Left renal cortex interstitium (tissue), 4 donors: ENCODE measurements at places on chromosomes 4 and X. TPM values are rescaled to one million over a fixed set of nuclear protein-coding genes. Genes with fewer than 3 reads are reported as not detected.

The MAGEE1 gene
- polyA plus RNA-seq, result 6.0 TPM

The ADAM29 gene
- polyA plus RNA-seq, result 0.06 TPM

The MAOA gene
- 17.7 TPM for polyA plus RNA-seq

The PPP2R3B gene
- polyA plus RNA-seq, result 36.5 TPM

The ATOH1 gene
- polyA plus RNA-seq, result not detected

The UGT2B15 gene
- 0.08 TPM for polyA plus RNA-seq

The HEPH gene
- 42.6 TPM for polyA plus RNA-seq

The CT83 gene
- not detected for polyA plus RNA-seq

The MAP7D2 gene
- 2.8 TPM for polyA plus RNA-seq

The TLR1 gene
- polyA plus RNA-seq, result 4.5 TPM

The MXRA5 gene
- 3.6 TPM for polyA plus RNA-seq

The PARM1 gene
- 48.6 TPM for polyA plus RNA-seq

The NOX1 gene
- 0.86 TPM for polyA plus RNA-seq

The MAGED4B gene
- 65.1 TPM for polyA plus RNA-seq

The ARHGEF38 gene
- 4.3 TPM for polyA plus RNA-seq

The ASMT gene
- polyA plus RNA-seq, result 0.21 TPM

The SMARCAD1 gene
- 69.9 TPM for polyA plus RNA-seq

The FGFRL1 gene
- polyA plus RNA-seq, result 33.7 TPM

The LRCH2 gene
- polyA plus RNA-seq, result 12.6 TPM

The TKTL1 gene
- polyA plus RNA-seq, result 0.33 TPM

The GAGE12H gene
- polyA plus RNA-seq, result not detected

The MAGEA1 gene
- not detected for polyA plus RNA-seq

The HTRA3 gene
- 9.7 TPM for polyA plus RNA-seq

The CT47A1 gene
- polyA plus RNA-seq, result not detected

The PALLD gene
- polyA plus RNA-seq, result 191 TPM

The USP17L15 gene
- polyA plus RNA-seq, result not detected

The RHOXF2B gene
- 0.14 TPM for polyA plus RNA-seq

The FAM149A gene
- 65.8 TPM for polyA plus RNA-seq

The VCX gene
- 0.14 TPM for polyA plus RNA-seq

The SOD3 gene
- 10.8 TPM for polyA plus RNA-seq

The SPANXC gene
- polyA plus RNA-seq, result not detected

The SLC16A2 gene
- polyA plus RNA-seq, result 34.0 TPM

The SAP30 gene
- polyA plus RNA-seq, result 12.8 TPM

The IDUA gene
- polyA plus RNA-seq, result 21.2 TPM

The TKTL2 gene
- polyA plus RNA-seq, result not detected
